ENCODE measurements at places on chromosomes 13 and 19. TPM values are rescaled to one million over a fixed set of nuclear protein-coding genes. Genes with fewer than 3 reads are reported as not detected.

- DNase-seq: no peak
Observed at GRCh38 chr19:40627486-40628279, 26.5 kb downstream of the LTBP4 start.

DNA sequence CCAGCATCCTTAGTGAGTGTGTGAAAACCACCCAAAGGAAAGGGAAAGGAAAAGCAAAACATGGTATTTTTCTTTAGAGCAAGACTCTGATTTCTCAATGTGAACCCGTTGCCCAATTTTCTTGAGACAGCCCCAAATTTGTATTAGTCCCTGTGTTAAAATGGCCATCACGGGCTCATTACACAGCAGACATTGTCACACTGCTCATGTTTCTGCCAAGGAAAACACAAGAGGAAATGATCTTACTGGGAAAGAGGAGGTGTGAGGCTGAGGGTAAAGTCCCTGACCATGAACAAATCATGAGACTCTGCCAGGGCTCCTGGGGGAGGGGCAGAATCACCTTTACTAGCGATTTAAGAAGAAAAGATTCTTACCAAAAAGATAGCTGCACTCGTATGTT is 54.4 kb downstream of the FAM124A start:
- no peak for DNase-seq

- no peak for DNase-seq
Observed at GRCh38 chr13:38381890-38382289, 32.2 kb downstream of the UFM1 start.

ZNF628 gene
- 15.0 TPM for total RNA-seq

IGSF23 gene
- not detected for total RNA-seq

GRCh38 chr19:6528544-6529121 is 2.2 kb upstream of the TNFSF9 start:
- DNase-seq: no peak

ZNF528 gene
- total RNA-seq: 8.3 TPM

LRRC4B gene
- total RNA-seq: 42.5 TPM

DNA sequence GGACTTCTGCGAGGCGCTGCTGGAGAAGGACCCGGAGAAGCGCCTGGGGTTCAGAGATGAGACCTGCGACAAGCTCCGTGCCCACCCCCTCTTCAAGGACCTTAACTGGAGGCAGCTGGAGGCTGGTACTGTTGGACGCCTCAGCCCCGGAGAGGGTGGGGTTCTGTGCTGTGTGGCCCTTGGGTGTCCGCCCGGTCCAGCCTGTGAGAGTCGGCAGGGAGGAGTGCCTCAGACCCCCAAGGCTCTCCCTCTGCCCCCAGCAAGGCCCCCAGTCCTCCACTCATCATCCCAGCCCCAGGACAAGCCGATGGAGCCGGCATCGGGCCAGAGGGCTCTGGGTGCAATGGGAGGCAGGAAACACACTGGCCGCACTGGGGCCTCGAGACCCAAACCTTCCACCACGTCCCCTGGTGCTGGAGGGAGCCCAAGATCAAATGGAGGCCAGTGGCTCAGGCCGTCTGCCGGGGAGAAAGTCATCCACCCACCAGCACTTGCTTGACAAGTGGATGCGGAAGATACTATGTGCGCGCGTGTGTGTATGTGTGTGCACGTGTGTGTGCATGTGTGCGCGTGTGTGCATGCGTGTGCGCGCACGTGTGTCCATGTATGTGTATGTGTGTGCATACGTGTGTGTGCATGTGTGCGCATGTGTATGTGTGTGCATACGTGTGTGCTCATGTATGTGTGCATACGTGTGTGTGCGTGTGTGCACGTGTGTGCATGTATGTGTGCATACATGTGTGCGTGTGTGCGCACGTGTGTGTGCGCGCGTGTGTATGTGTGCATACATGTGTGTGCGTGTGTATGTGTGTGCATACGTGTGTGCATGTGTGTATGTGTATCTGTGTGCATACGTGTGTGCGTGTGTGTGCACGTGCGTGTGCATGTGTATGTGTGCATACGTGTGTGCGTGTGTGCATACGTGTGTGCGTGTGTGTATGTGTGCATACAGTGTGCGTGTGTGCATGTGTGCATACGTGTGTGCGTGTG is 25.8 kb upstream of the TMEM255B start:
- DNase-seq: no peak

DMKN gene
- not detected for total RNA-seq

HIF3A gene
- 7.6 TPM for total RNA-seq

GRCh38 chr19:38949580-38950367 is 19.0 kb downstream of the MRPS12 start:
- DNase-seq: peak; percentile 98

DNA sequence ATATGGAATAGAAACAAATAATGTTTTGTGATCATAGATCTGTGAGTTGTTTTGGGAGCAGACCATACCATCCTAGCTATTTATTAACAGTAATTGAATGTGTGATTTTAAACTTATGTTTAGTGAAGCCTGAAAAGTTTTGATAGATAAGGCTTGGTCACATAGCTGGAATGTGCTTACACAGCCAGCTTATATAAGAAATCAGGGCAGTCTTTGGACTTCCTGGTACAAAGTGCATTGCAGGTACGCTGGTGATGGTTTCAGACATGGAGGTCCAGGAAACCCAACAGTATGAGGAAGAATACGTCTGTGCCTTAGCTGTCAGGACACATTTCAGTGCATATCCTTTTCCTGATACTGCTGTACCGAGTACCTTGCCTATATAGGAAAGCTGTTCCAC is 2316.2 kb upstream of the PCDH20 start:
- no peak for DNase-seq

DNA sequence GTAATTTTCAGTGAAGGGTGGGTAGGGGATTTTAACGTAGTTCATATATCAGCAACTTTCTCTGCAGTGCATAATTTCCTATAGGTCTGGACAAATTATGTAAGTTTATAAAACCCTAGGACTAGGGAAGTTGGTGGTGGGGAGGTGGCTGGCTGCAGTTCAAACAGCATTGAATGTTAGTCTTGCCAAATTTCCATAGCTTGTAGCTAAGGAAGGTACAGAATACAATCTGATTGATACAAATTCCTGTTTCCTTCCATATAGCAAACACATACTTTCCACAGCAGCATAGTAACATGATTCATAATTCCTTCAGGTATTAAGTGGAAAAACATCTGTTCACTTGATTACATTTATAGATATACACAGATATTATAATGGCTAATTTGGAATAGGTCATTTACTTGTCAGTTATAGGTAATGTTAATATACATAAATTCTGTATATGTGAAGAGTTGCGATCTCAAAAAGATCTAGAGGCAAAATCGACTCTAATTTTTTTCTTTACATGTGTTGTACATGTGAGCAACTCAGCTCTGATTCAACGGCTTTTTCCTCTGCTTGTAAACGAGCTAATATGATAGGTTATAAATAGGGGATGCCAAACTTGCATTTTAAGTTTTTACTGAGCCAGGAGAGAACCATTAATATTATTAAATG is 233.4 kb upstream of the CSNK1A1L start:
- DNase-seq: no peak

SCN1B gene
- 1.9 TPM for total RNA-seq

OR10H1 gene
- total RNA-seq: not detected

AP1M2 gene
- not detected for total RNA-seq

DNA sequence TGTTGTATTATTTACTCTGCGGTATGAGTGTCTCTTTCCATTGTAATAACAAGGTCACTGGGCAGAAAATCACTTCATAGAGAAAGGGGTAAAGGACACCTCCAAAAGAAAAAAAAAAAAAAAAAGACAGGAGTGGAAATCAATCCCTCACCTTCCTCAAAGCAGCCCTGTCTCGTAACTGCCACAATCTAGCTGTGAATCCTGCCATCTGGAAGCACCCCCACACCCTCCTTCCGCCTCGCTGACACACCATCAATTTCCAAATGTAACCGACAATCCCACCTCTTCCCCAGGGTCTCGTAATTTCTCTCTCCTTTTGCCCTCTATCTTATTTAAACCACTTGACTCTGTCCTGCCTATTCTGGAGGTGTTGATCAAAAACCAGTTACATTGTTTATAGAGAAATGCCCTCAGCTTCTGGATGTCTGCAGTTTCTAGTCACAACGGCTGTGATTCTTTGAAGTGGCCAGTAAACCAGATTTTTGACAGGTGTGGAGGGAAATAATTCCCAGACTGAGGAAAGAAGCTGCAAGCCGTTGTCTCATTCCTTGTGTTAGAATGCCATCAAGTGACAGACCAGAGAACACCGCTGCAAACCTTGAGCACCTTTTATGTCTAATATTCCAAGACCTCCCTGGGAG is 9.1 kb upstream of the POP4 start:
- no peak for DNase-seq

- DNase-seq: no peak
Observed at GRCh38 chr13:28246891-28247290, 108.5 kb downstream of the PAN3 start.

VWA8 gene
- total RNA-seq: 19.5 TPM

CEACAM19 gene
- total RNA-seq: 6.1 TPM

CCL25 gene
- not detected for total RNA-seq

GRCh38 chr19:5271145-5271544 is 69.5 kb downstream of the PTPRS start:
- DNase-seq: no peak

TPP2 gene
- total RNA-seq: 65.9 TPM

CEACAM3 gene
- not detected for total RNA-seq

ZNF813 gene
- total RNA-seq: 8.2 TPM

- no peak for DNase-seq
Observed at GRCh38 chr19:29245215-29245614, 32.3 kb upstream of the UQCRFS1 start.

DNA sequence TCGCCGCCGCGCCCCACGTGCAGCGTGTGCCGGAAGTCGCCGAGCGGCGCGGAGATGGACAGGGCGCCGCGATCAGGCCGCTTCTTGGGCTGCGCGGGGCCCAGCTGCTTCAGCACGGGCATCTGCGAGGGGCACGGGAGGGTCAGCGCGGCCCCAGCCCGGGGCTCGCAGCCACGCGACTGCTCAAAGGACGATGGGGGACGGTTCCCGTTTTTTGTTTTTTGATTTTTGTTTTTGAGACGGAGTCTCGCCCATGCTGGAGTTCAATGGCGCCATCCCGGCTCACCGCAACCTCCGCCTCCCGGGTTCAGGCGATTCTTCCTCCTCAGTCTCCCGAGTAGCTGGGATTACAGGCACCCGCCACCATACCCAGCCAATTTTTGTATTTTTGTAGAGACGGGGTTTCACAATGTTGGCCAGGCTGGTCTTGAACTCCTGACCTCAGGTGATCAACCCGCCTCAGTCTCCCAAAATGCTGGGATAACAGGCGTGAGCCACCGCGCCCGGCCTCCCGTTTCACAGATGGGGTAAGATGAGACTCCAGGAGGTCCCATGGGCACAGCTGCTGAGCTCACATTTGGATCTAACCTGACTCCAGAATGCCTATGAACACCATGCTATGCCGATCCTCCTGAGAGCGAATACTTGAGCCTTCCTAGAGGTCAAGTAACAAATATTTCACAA is 2.0 kb upstream of the LENG9 start:
- DNase-seq: no peak

SERP2 gene
- total RNA-seq: 14.0 TPM

DNA sequence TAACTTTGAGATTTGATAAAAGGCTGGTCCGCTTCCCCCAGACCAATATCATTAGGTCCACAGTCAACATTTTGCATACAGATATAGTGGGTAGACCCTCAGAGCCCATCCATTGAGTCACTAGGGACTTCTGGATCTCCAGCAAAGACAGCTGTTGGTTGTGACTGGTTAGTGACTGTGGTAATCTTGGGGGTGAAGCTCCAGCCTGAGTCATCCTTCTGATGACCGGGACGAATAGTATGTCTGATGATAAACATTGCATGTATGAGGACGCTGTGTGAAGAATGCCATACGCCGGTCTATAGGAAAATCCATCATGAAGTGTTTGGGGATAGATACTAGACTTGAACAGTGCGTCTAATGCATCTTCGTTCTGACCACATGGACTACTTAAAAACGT is 307.0 kb downstream of the UQCRFS1 start:
- no peak for DNase-seq

GRCh38 chr13:65236841-65237418 is 1993.2 kb downstream of the PCDH9 start:
- no peak for DNase-seq

POU4F1 gene
- total RNA-seq: 0.41 TPM

GIPC3 gene
- 0.19 TPM for total RNA-seq

DNA sequence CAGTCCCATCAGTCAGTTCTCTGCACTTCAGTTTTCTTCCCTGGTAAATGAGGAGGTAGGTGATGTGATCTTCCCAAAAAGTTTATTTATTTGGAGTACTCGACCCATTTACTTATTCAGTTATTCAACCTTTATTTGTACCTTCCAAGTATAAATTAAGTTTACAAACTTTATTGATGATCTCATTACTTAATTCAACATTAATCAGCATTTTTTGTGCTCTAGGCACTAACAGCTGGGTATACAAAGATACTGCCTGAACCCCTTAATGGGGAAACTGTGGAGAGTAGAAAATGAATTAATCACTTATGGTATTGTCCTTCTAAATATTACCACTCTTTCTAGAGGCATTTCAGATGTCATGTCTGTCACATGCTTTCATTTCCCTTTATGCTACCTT is 293.3 kb downstream of the DLEU7 start:
- no peak for DNase-seq

DNA sequence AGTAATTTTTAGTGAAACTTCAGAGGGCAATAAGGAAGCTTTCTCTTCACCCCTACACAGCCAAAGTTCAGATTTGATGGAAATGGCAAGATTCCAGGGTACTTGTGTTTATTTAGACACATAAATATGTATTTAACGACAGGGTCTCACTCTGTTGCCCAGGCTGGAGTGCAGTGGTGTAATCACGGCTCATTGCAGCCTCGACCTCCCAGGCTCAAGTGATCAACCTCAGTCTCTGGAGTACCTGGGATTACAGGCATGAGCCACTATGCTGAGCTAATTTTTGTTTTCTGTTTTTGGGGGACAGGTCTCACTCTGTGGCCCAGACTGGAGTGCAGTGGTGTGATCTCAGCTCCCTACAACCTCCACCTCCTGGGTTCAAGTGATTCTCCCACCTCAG is 2.0 kb upstream of the SYCE2 start:
- DNase-seq: no peak

MRPL57 gene
- 27.9 TPM for total RNA-seq

ZNF766 gene
- 22.9 TPM for total RNA-seq

SUCLA2 gene
- total RNA-seq: 53.1 TPM

DNA sequence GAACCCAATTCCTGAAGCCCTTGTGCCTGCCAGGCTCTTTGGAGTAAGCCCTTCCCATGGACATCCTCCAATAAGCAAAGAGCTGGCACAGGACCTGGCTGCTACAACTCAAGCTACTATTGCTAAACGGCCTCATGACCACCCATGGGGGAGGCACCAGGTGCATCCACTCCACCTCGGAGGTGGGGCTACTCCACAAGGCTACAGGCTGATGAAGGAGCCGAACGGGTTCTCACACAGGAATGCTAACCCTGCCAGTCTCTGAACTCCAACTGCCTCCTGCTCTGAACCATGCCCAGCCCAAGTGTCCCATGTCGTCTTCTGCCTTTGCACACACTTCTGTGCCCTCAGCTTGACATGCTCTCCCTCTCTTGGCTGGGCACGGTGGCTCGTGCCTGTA is 10.0 kb downstream of the SYMPK start:
- no peak for DNase-seq

WDR62 gene
- total RNA-seq: 34.2 TPM
